ENCODE measurements at places on chromosomes 11 and 22.

DNA sequence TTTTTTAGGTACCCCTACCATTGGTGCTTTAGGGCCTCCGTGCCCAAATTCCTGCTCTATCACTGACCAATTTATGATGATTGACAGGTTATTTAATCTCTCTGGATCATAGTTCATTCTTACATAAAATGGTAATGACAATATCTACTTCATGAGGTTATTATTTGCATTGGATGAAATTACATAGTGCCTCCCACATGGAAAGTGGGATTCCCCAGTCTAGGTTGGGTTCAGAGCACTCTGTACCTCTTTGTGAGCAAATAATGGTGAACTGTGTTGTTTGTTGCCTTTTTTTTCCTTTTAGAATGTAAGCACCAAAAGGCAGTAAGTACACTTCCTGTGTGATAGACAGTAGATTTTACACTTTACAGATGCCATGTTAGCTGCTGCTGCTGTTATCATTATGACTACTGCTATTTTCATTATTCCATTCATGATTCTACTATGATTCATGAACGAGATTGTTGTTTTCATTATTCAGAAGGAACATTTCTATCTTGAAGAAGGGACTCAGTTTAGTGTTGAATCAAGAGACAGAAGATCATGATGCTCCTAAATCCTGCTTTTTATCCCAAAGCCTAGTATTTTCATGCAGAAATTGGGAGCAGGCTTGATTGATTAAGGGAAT, 100.8 kb downstream of the ALX4 start:
- no peak for DNase-seq

DNA sequence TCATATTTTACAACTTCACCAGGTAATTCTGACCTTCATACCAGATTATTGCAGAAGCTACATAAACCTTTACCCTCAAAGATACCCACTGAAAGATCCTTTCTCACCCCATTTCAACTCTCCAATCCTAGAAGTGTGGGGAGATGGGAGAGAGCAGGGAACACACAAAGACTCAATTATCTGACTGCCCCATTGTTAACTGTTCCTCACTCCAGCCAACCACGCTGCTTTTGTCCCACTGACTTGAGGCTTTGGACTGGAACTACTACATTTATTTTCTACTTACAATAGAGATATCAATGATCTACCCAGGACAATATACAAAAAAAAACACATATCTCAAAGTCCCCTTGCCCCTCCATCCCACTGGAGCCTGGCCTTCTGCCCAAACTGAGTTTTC, 44.7 kb upstream of the SLN start:
- DNase-seq: no peak

DNA sequence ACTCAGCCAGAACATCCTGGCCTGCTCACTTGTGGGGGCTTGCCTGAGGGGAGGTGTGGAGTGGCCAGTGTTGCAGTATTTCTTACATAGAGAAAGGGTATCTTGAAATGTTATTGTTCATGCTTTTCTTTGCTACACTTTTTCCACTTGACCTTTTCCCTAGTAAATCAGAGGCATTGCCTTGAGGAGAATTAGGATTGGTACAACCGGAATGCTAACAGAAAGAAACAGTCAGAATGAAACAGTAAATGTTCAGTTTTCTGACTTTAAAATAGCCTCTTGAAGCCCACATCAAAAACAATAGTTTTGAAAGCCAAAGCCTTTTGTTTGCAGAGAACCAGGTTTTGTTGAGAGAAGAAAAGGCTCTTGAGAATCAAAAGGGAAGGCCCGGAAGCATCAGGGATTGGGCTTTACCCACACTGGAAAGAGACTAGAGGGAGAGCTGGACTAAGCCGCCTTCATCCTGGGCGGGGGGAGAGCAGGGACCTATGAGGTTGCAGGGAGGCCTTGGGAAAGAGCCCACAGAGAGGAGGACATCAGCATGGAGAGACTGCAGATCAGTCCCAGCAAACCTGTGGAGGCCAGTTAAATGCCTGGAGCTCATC, 12.4 kb downstream of the ADM start:
- DNase-seq: no peak

DNA sequence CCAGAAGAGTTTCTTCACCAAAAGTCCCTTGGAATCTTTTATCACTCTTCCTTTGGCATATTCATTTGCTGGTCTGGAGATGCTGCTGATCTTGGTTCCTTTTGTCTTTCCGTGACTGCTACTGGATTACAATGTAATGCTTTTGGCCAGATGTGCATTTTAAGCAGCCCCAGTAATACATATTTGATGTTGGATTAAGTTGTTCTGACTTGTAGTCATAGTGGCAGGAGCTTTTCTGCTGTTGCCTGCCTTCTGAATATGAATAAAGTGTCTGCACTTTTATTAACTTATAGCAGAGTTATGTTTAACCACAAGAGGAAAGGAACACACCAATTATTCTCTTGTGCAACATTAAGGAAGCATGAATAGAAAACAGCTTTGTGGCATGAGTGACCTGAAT, 360.0 kb upstream of the DDI1 start:
- no peak for DNase-seq

- DNase-seq: no peak
These were observed 21.3 kb upstream of the DRG1 start for GRCh38 chr22:31378123-31378522.

DNA sequence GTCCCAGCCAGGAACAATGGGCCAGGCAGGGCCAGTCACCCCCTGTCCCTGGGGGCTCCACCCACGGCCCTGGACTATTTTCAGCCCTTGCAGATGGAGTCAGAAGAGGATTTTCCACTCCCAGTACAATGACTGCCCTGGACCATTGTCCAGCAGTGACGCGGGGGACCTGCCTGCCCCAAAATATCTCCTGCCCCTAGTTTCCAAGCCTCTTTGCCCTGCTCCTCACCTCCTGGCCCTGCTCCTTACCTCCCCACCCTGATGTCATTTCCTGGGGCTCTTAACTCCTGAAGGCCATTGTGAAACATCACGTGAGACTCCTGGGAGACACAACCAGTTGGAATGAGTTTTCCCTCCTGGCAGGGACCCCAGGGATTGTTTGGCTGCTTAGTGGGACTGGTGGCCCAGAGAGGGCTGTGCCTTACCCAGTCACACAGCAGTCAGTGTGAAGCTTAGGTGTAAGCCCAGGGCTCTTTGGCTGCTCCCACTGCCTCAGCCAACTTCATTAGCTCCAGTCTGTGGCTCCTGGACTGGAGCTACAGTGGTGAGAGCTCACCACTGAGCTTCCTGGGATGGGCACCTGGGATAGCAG, 22.2 kb downstream of the P2RY2 start:
- no peak for DNase-seq

- DNase-seq: no peak
These were observed 39.3 kb upstream of the TP53I11 start for GRCh38 chr11:44989831-44990566.

GRCh38 chr11:82560836-82561235, 172.8 kb downstream of the FAM181B start:
- DNase-seq: no peak

DNA sequence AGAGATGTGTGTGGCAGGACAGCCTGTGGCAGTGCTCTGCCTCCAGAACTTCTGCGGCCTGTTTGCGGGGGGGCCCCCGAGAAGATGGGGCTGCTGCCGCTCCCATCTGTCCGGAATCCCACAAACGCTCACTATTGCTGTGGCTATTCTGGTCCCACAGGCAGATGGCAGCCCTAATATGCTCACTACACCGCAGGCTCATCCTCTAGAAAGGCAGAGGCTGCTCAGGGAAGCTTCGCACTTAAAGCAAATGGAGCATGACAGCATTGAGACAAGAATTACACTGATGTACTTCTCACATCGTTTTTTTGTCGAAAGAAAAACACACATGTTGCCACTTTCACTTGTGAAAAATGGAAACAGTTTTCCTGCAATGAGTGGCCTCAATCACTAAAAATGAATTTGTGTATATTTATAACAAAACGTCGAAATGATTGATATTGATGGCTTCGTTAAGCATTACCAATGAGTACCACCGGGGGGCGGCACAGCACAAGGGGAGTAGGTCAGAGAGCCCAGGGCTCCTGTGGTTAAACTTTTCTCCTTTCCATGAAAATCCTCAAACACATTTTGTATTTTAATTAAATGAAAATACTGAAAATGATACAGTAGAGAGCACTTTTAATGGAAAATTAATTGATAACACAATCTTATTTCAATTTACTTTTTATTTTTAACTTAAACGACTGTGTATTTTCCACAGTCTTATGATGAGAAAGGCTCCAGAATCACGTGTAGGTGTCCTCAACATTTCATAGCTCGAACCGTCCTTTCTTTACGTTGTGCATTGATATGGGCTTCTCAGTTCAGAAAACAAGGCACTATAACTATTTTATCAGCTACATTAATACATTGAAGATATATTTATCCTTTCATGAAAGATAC, 69.1 kb downstream of the CTTN start:
- peak; percentile 30 for DNase-seq

- peak; percentile 52 for DNase-seq
These were observed 414.8 kb downstream of the BUD13 start for GRCh38 chr11:116357784-116358544.

GRCh38 chr11:124886476-124886875, 11.2 kb downstream of the ROBO4 start:
- no peak for DNase-seq

- DNase-seq: no peak
These were observed 7.7 kb downstream of the SLC35E4 start for GRCh38 chr22:30643055-30643875.

DNA sequence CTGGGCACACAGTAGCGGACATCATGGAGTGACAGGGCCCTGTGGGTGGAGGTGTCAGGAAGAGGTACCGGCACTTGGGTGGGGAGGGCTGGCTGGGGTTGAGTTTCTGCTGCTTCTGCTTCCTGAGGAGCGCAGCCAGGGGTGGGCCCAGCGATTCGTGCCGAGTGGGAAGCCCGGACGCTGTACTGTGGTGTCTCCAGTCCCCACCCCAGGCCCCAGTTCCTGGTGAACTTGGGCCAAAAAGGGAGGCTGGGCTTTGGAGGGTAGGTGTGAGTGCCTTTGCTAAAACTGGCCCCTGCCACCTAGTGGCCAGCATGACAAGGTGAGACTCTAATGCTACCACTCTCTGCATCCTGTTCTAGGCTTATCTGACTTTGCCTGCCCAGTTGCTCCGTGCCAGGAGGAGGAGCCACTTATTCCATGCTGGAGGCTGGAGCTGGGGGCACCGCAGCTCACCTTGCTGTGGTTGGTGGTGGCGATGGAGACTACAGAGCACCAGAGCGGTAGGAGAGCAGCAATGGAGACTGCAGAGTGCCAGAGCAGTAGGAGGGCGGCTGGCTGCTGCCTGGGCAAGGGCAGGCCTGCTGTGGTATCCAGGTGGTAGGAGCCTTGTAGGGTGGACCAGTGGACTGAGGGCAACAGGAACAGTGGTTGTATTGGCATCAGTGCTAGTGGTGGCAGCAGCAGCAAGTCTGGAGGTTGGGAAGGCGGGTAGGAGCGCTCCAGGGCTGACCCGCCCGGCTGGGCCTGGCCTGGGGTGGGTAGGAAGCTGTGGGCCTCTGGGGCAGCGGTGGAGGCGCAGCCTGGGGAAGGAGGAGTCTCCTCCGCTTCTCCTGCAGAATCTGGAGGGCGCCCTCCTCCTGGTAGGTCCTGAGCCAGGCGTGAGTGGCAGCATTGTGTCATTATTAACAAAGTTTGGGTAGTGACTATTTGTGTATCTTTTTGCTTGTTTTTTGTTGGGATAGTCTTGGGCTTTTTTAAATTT, 2.2 kb upstream of the RFPL2 start:
- DNase-seq: no peak

- DNase-seq: no peak
These were observed 77.6 kb downstream of the MED15 start for GRCh38 chr22:20584872-20585638.

GRCh38 chr11:1548221-1549070, 23.6 kb downstream of the DUSP8 start:
- DNase-seq: peak; percentile 57

DNA sequence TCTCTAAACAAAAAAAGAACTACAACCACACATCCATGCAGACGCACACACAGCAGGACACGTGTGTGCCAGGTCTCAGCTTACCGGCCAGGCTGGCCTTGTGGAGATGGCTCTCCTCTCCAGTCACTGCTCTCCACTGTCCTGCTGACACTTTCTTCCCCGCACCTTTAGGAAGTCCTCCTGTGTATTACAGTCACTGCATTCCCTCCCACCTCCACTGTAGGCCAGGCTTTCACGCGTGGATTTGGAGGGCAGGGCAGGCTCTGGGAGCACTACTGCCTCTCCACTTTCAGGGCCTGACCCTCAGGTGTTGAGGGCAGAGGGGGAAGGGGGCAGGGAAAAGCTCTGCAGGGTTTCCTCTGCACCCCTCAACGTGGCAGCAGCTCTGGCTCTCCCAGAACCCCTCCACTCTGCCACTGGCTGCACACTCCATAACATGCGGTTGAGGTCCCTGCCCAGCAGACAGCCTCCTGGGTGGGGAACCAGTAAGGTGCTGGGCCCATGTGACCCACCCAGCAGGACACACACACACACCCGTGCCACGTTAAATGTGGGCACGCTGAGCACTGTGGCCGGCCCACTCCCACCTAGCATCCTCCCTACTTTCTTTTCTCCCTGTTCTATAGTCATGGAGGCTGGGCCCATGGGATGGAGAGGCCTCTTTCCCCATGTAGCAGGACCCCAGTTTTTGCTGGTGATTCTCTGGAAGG, 107.0 kb upstream of the PITPNB start:
- DNase-seq: no peak

GRCh38 chr11:13280092-13280722, 2.6 kb downstream of the BMAL1 start:
- no peak for DNase-seq

GRCh38 chr11:19374151-19374569, 133.4 kb upstream of the E2F8 start:
- DNase-seq: no peak

- no peak for DNase-seq
These were observed 34.4 kb upstream of the WNT11 start for GRCh38 chr11:76240666-76241065.

DNA sequence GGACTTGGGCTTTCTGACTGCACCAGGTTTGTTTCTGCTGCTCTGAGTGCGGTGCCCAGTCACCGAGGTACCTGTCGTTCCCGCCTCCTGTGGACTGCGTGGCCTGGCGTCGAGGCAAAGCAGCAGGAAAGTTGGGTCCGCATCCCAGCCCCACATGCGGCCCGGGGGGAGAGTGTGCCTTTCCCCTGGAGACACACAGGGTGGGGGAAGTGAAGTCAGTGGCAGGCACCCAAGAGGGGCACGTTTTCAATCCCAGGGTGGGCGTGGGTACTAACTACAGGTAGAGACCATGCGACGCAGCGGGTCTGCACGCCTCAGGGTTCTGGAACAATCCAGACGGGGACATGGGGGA, 25.3 kb upstream of the GRAMD4 start:
- no peak for DNase-seq

GRCh38 chr11:78189851-78190250, 1.1 kb downstream of the USP35 start:
- no peak for DNase-seq

- no peak for DNase-seq
These were observed 734.7 kb downstream of the KCNA4 start for GRCh38 chr11:29282088-29282487.

GRCh38 chr11:34792814-34793258, 123.3 kb downstream of the APIP start:
- no peak for DNase-seq

GRCh38 chr11:476416-476815, 26.3 kb downstream of the PTDSS2 start:
- no peak for DNase-seq

Measured in left renal cortex interstitium (tissue), 4 donors.